Smooth muscle cell of bladder (primary cell): ENCODE measurements at places on chromosomes 3 and 15. TPM values are rescaled to one million over a fixed set of nuclear protein-coding genes. Genes with fewer than 3 reads are reported as not detected.

Gene CTXN2
- total RNA-seq: not detected in 2 replicates

Gene ROPN1
- total RNA-seq: not detected in 2 replicates

Gene SCN5A
- total RNA-seq: 0.37 and 0.43 TPM in 2 replicates

Gene C15orf62
- not detected in 2 replicates for total RNA-seq

Gene PAK6
- total RNA-seq: not detected in 2 replicates

Gene DCLK3
- total RNA-seq: under 0.01 TPM in 1 of 2 replicates, not detected in the other

Gene B4GALT4
- 52.6 and 64.3 TPM in 2 replicates for total RNA-seq

Gene IL17RD
- total RNA-seq: 1.1 and 2.0 TPM in 2 replicates

Gene SMCO1
- total RNA-seq: not detected in 2 replicates

Gene ZNF660
- total RNA-seq: 2.1 and 2.6 TPM in 2 replicates

Gene TM4SF18
- total RNA-seq: under 0.01 and 0.92 TPM in 2 replicates

Gene PCCB
- total RNA-seq: 49.5 and 70.0 TPM in 2 replicates
